ENCODE measurements at places on chromosomes 11 and 22.
A peak's percentile ranks its signal among the peaks of the same experiment; 100 is the strongest.

- DNase-seq: no peak
Observed at GRCh38 chr11:12754021-12754420, 79.8 kb downstream of the TEAD1 start.

GRCh38 chr11:35305670-35306382, 113.5 kb downstream of the SLC1A2 start:
- DNase-seq: peak; percentile 69

- DNase-seq: peak; percentile 59
Observed at GRCh38 chr11:116990061-116990473, 108.2 kb downstream of the SIK3 start.

GRCh38 chr11:17917556-17917955, 95.3 kb downstream of the SERGEF start:
- DNase-seq: no peak

DNA sequence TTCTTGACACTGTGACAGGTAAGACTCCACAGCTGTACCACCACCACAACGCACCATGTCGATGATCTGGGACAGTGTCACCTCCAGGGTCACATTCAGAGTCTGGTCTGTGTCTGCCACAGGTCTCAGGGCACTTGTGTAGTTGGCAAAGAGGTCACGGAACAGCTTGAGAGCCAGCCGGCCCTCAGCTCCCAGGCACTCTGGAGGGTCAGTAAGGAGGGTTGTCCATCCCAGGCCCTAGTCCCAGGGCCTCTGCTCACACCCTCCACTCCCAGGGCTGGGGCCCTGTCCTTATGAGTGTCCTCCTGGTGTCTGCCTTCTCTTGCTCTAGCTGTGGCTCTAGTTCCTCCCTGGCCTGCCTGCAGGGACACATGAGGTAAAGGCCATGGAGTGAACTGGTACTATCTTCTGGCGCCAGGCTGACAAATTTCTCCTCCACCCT, 1.4 kb downstream of the CHRNA10 start:
- peak; percentile 39 for DNase-seq

DNA sequence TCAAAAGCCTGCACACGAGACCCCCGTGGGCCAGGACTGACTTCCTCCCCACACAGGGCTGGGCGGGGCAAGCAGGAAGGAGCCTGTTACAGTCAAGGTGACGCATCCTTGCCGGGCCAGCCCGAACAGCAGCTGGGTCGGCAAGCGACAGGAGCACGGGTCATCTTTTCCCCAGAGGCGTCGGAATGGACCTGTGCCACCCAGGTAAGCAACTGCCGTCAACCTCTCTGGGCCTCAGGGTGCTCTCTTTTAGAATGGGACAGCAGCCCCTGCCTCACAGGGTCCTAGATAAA, at the start of gene CYTH4:
Gene CYTH4, plus strand, starts transcription at position 124 of the 293 bp plus-strand sequence. Its CDS starts 62 bp downstream, at position 186.
- DNase-seq: no peak

GRCh38 chr11:76665172-76665571, 5.4 kb downstream of the LRRC32 start:
- DNase-seq: peak; percentile 40
